RPMI7951 (cell line): ENCODE measurements at places on chromosomes 7 and 10. TPM values are rescaled to one million over a fixed set of nuclear protein-coding genes. Genes with fewer than 3 reads are reported as not detected.
A peak's percentile ranks its signal among the peaks of the same experiment; 100 is the strongest.

THSD7A gene
- total RNA-seq = under 0.01 TPM in 1 of 2 replicates, not detected in the other

- no peak for DNase-seq
These were observed 79.7 kb downstream of the GNAT3 start for GRCh38 chr7:80432166-80432565.

GRCh38 chr7:154440058-154440457 is 387.9 kb downstream of the DPP6 start:
- no peak for DNase-seq

- DNase-seq = peak; percentile 95
These were observed 5.3 kb upstream of the LRRC61 start for GRCh38 chr7:150317748-150318444.

MAT1A gene
- total RNA-seq = not detected in 2 replicates
